SJCRH30 (cell line): ENCODE measurements at places on chromosomes 6 and 20.

DNA sequence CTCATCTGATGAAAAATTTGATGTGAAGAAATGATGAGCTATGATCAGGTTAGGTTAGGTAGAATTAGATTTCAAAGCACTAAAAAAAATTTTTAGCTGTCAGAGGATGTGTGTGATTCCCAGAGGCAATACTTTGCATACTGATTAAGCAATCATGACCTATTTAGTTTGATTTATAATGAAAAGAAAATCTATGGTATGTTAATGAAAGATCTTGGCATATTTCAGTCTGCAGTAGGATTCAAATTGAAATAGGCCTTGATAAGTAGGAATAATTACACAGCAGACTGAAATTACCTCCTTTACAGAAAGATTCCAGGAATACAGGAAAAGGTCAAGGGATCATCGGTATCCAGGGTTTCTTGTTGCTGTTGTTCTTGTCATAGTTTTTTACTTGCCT is 69.3 kb downstream of the HDDC2 start:
- no peak for DNase-seq

DNA sequence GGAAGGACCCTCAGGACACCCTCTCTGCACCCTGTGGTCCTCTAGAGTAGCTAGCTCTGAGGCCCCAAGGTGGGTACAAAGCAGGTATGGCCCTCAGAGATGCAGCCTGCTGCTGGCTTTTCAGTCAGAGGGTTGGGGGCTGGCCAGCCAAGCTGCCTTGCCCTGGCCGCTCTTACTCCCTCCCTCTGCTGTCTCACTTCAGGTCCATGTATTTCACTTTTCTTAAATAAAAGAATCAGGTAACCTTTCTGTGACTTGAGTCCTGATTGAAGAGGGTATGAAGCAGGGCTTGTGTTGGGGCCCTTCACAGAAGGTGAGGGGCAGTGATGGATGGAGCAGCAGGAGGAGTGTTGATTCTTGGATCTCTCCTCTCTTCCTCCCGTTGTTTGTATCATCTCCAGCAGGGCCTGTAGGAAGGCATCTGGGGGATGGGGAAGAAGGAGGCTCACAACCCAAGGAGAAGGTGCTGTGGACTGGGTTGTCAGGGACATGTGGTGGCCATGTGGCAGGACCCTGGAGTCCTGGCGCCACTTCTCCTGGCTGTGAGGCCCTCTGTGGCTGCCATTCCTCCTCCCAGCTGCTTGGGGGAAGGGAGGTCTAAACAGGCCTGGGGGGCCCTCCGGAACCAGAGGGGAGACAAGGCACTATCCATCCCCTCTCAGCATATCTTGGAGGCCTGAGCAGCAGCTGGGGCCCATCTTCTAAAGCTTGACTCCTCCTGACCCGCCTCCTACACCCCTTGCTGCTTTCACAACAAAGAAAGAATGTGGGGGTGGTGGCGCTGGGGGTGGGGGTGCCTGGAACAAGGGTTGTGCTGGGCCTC is 1.1 kb upstream of the PTK7 start:
- DNase-seq, result peak; percentile 18

DNA sequence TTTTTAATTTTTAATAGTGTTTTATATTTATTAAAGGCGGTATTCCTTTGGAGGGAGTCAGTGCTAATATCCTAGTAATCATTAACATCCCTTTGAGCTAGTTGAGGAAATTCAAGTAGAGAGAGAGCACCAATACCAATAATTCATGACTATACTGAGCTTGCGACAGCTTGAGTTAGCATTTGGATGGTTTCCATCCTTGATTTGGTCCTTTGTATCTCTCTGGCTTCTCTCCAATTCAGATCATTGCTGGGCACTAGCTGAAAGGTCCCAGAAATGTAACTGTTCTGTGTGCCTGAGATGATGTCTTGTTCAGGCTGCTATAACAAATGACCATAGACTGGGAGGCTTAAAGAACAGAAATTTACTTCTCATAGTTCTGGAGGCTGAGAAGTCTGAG is 77.0 kb downstream of the RNF144B start:
- DNase-seq, result no peak

- DNase-seq, result no peak
Measured at GRCh38 chr6:39441986-39442385, 119.5 kb upstream of the KCNK16 start.

DNA sequence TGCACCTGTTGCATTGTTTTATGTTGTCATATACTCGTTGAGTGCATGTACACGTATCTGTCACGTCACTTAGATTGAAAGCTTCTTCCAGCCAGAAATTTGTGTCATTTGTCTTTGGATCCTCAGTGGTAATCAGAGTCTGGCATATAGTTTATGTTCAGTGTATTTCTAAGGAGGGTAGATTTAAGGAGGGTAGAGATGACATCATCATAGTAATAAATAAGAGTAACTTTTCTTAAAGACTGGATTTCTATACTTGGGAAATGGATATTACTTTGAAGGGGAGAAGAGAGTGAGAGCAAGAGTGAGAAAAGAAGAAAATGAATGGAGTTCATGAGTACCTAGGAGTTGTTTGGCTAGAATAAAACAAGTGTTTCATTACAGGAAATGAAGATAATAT is 255.0 kb upstream of the SASH1 start:
- DNase-seq, result no peak

- no peak for DNase-seq
Measured at GRCh38 chr6:119669221-119669620, 319.7 kb upstream of the MAN1A1 start.

DNA sequence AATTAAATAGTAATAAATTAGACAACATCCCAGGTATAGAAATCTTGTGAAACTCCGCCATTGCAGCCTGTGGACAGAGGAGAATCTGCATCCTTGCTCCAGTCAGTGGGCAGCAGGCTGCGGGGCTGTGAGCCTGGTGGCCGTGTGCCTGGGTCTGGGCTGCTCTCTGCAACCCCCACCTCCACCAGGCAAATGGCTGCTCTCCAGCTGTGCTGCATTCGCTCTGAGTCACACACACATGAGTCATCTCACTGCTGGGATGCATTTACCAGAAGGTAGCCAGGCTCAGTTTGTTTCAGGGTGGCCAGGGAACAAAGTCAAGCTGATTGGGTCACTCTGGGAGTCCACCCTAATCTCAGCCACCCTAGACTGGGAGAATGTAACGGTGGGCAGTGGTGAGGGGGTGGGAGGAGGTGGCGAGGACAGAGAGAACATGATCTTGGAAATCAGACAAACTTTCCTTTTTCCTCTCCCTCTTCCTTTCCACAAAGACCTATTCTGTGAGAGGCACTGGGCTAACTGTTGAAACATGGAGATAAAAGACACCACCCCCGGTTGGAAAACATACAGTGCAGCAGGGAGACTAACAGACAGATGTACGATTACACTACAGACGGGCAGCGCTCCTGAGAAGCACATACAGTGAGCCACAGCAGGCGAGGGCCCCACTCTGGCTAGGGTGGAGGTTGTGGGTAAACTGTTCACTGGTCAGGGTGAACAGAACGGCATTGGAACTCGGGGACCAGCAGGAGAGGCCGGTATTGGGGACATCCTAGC is 59.2 kb downstream of the TRAM2 start:
- peak; percentile 89 for DNase-seq

DNA sequence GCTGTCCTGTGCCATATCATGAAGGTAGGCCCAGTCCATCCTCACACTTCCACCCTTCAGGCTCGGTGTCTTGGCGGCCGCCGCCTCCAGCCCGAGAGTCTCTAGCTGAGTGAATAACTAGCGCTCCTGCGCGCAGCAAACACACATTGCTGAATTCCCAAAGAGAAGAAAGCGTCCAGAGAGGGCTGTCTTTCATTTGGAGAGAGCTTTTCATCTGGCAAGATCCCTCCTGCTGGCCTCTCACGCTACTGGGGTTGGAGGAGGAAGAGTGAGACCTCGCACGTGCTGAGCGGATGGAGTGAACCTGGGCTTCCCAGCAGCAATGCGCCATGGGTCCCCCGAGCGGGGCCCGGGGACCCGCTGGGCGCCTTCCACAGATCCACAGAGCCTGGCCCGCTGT is 73.2 kb downstream of the NCR2 start:
- no peak for DNase-seq

GRCh38 chr6:111780393-111780792 is 92.9 kb downstream of the FYN start:
- no peak for DNase-seq

GRCh38 chr20:53857723-53858236 is 212.6 kb downstream of the BCAS1 start:
- no peak for DNase-seq

DNA sequence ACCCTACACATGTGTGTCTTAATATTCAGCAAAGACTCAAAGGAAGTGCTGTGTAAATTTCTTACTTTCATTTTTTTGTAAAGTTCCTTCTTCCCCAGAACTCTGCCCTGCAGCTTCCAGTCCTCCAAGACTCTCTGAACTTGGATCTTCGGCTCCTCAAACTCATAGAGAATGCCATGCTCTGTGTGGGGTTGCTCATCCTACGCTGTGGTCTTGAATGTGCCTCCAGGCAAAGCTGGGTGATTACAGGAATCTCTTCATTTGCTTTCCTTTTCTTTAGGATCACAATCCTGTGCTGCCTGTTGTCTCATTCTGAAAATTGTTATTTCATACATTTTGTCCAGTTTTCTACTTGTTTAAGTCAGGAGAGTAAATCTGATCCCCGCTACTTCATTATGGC is 14.5 kb upstream of the CDC5L start:
- DNase-seq, result no peak

- DNase-seq, result peak; percentile 54
Measured at GRCh38 chr6:122033564-122034181, 365.8 kb upstream of the HSF2 start.

DNA sequence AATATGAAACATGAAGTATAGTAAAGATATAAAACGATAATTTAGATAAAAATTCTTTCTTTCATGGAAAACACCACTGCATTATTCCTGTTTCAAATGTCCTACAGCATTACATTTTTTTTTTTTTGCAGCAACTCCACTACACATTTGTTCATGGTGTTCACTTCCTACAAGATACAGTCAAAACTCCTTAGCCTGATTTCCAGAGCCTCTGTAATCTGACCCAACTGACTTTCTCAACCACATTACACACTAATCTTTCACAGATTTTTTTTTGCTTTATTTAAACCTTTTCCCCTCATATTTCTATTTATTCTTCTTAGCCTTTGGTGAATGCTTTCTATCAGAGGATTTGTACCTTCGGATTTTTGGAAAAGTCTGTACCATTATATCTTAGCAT is 176.5 kb upstream of the PDE7B start:
- no peak for DNase-seq

GRCh38 chr6:26569433-26569764 is 27.4 kb upstream of the ABT1 start:
- no peak for DNase-seq

DNA sequence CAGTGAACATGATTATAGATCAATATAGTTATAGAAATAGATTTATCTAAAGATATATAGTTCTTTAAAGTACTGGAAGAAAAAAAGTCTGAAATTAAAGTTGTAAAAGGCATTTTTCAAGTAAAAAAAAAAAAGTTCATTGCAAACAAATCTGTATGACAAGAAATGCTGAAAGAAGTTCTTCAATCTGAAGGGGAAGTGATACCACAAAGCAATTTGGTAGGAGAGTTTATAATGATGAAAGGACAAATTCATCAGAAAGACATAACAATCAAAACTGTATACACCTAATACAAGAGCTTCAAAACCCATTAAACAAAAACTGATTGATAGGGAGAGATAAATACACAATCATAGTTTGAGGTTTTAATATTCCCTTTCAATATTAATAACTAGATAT is 14.1 kb downstream of the HUS1B start:
- no peak for DNase-seq

DNA sequence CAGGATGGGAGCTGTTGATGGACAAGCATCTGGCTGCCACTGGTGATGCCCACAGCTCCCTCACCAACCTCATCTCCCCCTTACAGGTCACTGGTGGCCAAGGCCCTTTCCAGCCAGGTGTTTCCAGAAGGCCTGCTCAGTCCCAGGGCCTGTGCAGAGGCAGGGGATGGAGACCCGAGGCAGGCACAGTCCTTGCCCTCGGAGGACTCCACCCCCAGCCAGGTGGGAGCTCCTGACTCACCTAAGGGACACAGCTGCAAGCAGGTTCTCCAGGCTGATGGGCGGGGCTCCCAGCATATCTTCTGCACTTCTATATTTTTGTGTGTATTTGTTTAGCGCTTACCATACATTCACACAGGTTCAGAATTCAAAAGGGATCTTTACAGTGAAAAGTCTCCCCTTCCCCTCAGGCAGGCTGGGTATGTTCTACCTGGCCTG is 17.4 kb downstream of the PRPH2 start:
- DNase-seq, result no peak

GRCh38 chr20:577167-577791 is 32.8 kb downstream of the TCF15 start:
- DNase-seq, result peak; percentile 49

DNA sequence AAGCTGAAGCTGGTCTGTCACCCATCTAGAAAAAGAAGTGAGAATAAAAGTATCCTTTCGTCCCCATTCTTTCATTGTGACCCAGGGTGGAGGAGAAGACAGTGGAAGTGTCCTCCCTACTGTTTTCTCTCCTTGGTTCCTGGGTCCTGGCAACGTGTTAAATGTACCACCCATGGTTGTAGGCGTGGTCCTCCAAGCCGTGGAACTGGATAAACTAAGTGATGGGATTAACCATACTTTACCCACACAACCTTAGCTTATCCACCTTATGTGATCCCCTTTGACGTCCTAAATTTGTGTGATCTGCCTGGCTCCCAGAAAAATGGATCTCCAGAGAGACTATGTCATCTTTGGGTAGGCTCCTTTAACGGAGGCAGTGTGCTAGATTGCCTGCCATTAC is 47.4 kb downstream of the HLA-DPB1 start:
- no peak for DNase-seq

DNA sequence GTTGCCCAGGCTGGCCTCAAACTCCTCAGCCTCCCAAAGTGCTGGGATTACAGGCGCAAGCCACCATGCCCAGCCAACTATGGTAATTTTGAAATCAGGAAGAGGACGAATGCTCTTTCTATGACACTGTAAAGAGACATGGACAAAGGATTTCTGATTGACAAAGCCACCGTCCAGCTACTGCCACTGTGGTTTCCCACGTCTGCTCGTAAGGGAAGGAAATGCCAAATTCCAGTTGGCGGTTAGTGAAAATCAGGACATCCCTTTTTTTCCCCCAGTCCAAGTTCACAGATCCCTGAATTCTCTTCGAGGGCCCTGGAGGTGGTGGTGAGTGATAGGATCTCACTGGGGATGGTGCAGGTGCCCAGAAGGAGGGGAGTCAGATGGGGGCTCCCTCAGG is 31.2 kb downstream of the SNAI1 start:
- no peak for DNase-seq
